ENCODE measurements at places on chromosomes 5 and 9. TPM values are rescaled to one million over a fixed set of nuclear protein-coding genes. Genes with fewer than 3 reads are reported as not detected.
A peak's percentile ranks its signal among the peaks of the same experiment; 100 is the strongest.

PHAX gene
- total RNA-seq: 50.5 TPM

IFNA13 gene
- total RNA-seq: not detected

RMRP gene
- total RNA-seq: 4,372 TPM

IL3 gene
- not detected for total RNA-seq

GRCh38 chr9:133726401-133727276, 11.5 kb downstream of the SARDH start:
- peak; percentile 95 for DNase-seq

DNA sequence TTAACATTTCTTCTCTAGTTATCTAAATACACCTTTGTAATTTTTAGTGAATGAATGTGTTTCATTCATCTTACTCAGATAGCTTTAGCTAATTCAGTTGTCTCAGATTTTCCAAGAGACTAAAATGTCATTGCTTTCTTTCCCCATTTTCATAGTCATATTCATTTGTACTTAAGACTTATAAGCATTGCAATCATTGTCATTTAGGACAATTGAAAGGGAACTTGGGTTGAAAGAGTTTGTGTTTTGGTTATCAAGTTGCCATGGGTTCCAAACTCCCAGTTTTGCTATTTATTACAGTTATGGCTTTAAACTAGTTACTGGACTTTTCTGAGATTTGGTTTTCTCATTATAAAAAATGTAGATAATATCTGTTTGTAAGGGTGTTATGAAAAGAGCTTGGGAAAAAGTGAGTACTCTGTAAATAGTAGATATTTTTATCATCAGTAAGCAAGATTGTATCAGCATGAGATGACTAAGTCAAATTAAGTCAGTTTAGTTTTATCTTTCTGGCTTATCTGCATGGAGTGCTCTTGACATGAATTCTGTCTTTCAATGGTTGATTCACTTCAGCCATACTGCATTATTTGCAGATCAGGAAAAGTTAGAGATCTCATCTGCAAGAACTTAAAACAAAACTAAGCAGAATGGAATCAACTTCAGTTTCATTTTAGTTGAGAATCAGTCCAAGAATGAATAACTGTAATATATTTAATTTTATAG, 107.5 kb downstream of the PBX3 start:
- no peak for DNase-seq

DNA sequence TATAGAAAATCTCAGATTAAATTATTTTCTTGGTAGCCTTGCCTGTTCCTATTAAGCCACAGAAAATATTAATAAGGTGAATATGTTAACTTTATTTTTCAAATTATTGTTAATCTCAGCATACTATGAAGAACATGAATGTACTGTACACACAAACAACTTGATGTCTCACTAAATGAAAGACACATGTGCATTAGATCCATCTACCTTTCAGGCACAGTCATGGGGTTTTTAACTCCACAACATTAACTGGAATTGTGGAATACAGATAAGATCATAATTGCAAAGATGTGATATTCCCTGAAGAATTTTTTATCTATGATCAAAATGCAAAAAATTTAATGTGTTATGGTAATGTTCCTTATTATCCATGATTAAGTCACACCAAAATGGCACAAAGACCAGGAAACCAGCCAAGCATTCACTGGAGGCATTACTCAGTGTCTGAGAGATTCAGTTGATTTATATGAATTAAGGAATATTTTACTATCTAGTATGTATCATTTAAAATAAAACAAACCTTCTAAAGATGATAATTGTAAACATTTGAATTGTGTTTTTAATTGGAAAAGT, 150.0 kb upstream of the VCAN start:
- no peak for DNase-seq

- DNase-seq: no peak
These were observed 176.1 kb downstream of the PCSK1 start for GRCh38 chr5:96256795-96257470.

DNA sequence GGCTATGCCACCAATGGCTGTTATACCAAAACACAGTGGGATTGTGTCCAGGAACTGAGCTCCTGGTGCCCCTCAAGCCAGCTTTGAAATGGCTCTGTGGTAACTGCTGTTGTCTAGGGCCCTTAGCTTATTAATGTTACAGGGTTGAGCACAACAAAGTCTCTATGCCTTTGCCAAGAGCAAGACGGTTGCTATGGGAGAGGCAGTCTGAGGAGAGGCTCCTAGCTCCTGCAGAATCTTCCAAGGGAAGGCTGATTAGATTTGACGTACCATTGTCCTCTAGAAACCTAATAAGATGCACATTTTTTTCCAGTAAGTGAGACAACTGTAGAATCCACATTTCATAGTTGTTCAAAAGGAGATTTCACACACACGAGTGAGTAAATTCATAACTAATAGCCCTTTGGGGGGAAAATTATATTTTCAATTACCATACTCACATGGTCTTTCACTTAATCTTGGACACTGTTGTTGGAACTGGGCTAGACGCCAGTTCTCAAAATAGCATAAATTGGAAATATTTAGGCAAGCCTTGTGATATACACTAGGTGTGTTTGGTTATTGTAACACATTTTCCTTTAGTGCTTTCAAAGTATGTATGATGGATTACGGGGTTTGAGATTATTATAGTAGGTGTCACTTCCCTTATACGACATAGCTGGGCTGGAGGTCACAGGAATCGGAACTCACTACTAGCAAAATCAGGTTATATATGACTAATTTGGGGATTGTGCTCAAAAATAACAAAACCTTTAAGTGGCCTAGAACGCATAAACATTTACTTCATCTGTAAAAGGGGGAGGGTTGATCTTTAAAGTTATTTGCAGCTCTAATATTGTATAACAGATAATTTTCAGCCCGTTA, 186.3 kb upstream of the EGFLAM start:
- DNase-seq: no peak

GRCh38 chr5:160419458-160420330, 813 bp upstream of the SLU7 start:
- DNase-seq: no peak

- DNase-seq: no peak
These were observed 505.6 kb downstream of the TLE1 start for GRCh38 chr9:81183761-81184160.

CTSL gene
- total RNA-seq: 52.7 TPM

DNA sequence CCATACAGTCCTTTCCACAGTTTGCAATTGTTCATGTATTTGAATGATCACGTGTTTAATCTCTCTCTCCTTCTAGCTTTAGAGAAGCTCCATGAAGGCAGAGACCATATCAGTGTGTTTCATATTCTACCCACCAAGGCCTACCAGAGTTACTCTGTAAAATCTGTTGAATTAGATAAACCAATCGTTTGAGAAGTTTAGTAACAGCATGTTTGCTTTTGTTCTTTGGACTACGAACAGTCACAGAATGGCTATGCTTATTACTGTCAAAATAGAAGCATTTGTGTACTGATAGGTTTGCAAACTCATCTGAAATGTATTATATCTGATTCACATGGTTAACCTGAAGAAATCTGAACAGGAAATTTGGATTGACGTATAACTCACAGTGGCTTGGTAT, 93.8 kb downstream of the ITGA1 start:
- no peak for DNase-seq

- DNase-seq: peak; percentile 81
These were observed 85.9 kb downstream of the SETX start for GRCh38 chr9:132268725-132269352.

DNA sequence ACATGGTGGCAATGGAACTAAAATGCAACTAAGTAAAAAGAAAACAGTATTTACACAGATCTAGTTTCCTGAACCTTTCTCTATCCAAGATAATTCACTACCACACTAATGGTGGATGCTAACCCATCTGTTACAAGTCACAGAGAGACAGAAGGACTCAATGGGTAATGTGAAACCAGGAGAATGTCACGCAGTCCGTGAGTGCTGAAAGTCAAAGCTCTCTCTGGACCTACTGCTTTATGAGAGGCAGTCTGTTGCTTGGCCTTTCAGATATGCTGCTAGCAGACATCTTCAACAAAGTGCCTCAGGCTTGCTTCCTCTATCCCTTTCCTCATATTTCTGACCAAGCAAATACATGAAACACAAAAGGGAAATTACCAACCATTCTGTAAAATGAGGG, 69.0 kb upstream of the GLRX start:
- DNase-seq: no peak

DNA sequence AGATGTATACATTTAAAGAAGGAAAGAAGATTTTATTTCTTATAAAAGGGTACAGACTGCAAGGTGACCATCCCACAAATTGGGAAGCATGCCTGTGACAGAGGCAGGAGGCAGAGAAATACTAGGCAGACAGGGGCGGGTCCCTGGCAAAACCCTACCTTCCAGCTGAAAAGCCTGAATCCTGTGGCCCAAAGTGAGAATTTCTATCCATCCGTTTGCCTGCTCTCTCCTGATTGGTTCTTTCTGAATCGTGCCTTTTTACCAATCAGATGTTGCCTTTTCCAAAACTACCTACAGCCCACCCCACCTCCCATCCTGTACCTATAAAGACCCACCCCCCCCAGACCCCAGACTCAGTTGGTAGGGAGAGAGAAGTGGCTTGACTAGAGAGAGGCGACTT, 3.4 kb upstream of the SH3GLB2 start:
- no peak for DNase-seq

DNA sequence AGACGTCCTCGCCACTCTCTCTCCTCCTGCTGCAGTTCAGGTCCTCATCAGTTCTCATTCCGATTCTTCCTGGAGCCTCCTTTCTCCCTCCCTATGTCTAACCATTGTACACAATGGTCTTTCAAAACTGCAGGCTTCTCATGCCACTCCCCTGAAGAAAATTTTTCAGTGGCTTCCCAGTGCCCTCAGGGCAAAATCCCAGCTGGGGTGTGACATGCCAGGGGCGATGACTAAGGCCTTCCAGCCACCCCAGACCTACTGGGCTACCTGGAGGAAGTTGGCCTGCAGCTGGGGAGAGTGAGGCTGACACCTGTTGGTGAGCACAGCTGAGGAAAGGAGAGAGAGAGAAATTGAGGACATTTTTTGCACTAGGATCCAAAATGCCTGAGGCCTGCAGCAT, 65.2 kb downstream of the SREK1 start:
- no peak for DNase-seq

GRCh38 chr5:17694371-17694770, 60.1 kb downstream of the TAF11L14 start:
- DNase-seq: no peak

DNA sequence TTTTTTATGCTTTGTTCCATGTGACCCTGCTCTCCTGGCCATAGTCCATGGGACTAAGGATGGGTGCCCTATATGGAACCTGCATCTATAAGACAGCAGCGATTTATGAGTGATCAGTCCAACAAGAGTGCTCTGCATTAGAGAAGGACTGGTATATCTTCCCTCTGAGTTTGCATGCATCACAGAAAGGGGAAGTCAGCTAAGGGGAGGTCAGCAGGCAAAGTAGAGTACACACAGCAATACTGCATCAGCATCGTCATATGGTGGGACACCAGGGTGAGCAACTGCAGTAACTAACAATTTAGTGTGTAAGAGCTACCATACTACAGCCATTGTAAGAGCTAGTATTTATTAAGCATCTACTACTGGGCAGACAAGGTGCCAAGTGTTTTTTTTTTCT, 311.3 kb downstream of the NDUFS4 start:
- no peak for DNase-seq

- no peak for DNase-seq
These were observed 4.0 kb upstream of the TYRP1 start for GRCh38 chr9:12689233-12689632.

ANKRD31 gene
- 2.8 TPM for total RNA-seq

- DNase-seq: peak; percentile 20
These were observed 143.1 kb upstream of the RANBP3L start for GRCh38 chr5:36444582-36445418.

CAMK2A gene
- 0.31 TPM for total RNA-seq

GRCh38 chr5:102957141-102957540, 162.8 kb downstream of the GIN1 start:
- no peak for DNase-seq

SPINK13 gene
- not detected for total RNA-seq

DMAC1 gene
- 31.1 TPM for total RNA-seq

GRCh38 chr5:112709416-112709815, 28.3 kb upstream of the APC start:
- DNase-seq: no peak

- peak; percentile 85 for DNase-seq
These were observed 265.8 kb downstream of the MLLT3 start for GRCh38 chr9:20356403-20357036.

- no peak for DNase-seq
These were observed 5.9 kb downstream of the FKBP15 start for GRCh38 chr9:113215132-113215531.

- peak; percentile 23 for DNase-seq
These were observed 252.7 kb downstream of the CEMIP2 start for GRCh38 chr9:71515626-71516025.

DMRTA1 gene
- total RNA-seq: not detected

- DNase-seq: no peak
These were observed 30.2 kb upstream of the PTGER4 start for GRCh38 chr5:40649463-40650030.

MUSK gene
- not detected for total RNA-seq

GRCh38 chr9:114007991-114008666, 70.0 kb downstream of the AMBP start:
- no peak for DNase-seq

DNA sequence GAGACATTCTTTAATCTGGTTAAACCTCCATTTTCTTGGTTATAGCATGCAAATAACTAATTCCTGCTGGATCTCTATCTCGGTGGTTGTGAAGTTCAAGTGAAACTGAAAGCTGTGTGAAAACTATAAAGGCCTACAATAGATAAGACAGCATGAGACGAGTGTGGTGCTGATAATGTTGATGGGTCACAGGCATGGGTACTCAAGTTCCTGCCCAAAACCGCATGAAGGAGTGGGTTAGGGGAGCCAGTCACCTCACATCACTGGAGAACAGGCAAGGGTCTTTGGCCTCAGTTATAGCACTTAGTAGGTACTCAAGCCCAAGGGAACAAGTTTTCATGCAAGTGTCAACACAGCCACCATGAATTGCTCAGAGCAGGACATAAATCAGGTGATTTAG, 16.7 kb downstream of the HMHB1 start:
- DNase-seq: no peak

- DNase-seq: peak; percentile 56
These were observed 37.9 kb downstream of the MED27 start for GRCh38 chr9:132041798-132042197.

ACTBL2 gene
- total RNA-seq: not detected

SMIM27 gene
- total RNA-seq: 7.7 TPM

SPATA31E1 gene
- total RNA-seq: not detected

AHRR gene
- total RNA-seq: 0.24 TPM

GRCh38 chr5:102154291-102154690, 141.8 kb downstream of the SLCO4C1 start:
- no peak for DNase-seq

SLC27A6 gene
- not detected for total RNA-seq

DNA sequence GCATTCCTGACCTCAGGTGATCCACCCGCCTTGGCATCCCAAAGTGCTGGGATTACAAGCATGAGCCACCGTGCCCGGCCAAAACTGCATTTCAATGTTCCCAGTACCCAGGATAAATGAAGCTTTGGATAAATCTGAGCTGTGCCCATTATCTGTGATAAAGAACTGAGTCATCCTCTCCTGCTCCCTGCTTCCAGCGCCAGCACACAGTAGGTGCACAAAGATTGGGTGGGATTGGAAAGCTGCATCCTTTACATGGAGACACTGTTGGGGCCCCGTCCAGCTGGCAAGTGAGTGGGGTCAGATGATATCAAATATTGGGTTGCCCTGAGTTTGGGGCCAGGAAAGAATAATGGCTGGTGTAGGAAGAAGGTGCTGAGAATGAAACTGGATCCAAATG, 17.4 kb downstream of the SH2D3C start:
- DNase-seq: no peak

Measured in G401 (cell line).